ENCODE measurements at places on chromosomes 1 and 21. TPM values are rescaled to one million over a fixed set of nuclear protein-coding genes. Genes with fewer than 3 reads are reported as not detected.

GRCh38 chr1:229989591-229990248, 77.3 kb upstream of the GALNT2 start:
- DNase-seq, result no peak

Gene PRDM16
- 1.5 TPM for total RNA-seq

DNA sequence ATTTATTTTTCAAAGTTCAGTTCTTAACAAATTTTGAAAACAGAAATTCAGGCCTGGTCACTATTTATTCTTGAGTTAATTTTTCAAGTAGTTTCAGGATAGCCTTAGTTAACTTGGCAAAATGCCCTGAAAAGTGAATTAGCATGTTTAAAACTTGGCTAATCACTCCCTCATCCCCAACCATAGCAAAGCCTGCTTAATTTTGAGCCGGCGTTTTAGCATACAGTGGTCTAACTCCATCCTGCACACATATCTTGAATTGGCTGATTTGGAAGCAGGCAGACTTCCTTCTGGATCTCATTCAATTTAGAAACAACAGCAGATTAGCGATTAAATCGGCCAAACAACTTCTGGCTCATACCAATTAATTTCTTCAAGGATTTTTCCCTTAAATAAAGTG, 439.2 kb downstream of the PTBP2 start:
- DNase-seq, result no peak

- no peak for DNase-seq
Observed at GRCh38 chr1:65939636-65940035, 146.9 kb downstream of the PDE4B start.

DNA sequence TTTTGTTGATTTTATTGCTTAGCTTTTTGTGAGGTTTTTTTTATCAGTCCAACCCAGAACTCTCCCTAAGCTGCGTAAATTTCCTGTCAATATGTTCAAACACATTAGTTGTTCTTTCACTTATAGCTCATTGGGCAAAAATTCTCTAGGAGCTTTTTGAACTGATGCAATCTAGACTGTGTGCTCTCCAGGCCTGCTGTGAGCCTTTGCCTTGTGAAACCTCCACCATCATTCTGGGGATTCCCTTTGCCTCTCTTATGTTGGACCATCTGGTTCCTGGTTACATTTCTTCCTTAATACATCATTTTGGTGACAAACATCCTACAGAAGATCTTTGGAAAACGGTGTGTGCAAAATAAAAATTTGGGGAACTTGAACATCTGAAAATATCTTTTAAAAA, 247.2 kb downstream of the LRRC7 start:
- DNase-seq, result no peak

DNA sequence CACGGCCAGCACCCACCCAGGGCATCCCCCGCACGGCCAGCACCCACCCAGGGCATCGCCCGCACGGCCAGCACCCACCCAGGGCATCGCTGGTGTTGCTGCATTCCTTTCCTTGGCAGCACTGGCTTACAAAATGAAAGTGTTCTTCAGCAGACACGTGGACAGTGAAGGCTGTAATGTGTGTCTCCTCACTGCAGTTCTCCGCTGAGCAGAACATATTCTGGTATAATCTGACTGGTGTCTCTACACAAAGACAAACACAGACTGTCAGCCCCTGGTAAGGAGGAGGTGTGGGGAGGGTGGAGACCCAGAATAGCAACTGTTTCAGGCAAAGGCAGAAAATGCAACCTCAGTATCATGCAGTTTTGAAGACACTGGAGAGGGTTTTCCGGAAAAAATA, 7.3 kb downstream of the LYPD8 start:
- no peak for DNase-seq

GRCh38 chr1:202004711-202005110, 5.7 kb upstream of the ELF3 start:
- no peak for DNase-seq

DNA sequence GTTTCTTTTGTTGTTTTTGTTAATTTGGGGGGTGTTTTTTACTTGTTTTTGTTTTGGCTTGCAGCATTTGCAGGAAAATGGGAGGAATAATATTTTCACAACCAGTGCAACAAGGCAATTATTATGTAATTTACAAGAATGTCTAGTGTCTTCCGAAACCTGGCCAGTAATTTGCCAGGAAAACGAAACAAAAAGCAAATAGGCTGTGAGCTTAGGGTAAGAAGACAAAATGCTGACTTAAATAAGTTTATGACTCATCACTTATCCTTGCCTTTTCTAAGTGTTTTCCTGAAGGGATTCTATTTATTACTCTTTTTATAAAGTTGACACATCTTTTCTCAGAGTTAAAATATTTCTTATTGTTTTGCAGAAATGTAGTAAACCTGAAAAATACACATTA, 49.8 kb downstream of the KCNT2 start:
- DNase-seq, result no peak

Gene GBP4
- 17.2 TPM for total RNA-seq

GRCh38 chr1:245235156-245235555, 80.4 kb downstream of the KIF26B start:
- DNase-seq, result no peak

- DNase-seq, result no peak
Observed at GRCh38 chr21:33229099-33229783, 497 bp upstream of the IFNAR2 start.
